Neural progenitor cell (in vitro differentiated cells): ENCODE measurements at places on chromosomes 5 and 9.
A peak's percentile ranks its signal among the peaks of the same experiment; 100 is the strongest.

GRCh38 chr9:100408546-100409175 is 18.3 kb upstream of the MSANTD3 start:
- no peak for DNase-seq

- DNase-seq, result no peak
Measured at GRCh38 chr5:127011153-127011552, 19.2 kb downstream of the MARCHF3 start.

DNA sequence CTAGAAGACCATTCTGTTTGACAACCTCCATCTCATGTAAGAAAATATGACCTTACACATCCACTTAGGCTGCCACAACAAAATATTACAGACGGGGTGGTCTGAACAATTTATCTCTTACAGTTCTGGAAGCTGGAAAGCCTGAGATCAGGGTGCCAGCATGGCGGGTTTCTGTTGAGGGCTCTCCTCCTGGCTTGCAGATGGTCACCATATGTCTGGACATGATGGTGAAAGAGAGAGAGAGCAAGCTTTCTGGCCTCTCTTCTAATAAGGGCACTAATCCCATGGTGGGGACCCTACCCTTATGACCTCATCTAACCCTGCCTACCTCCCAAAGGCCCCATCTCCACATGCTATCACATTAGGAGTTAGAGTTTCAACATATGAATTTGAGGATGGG is 66.0 kb downstream of the AMBP start:
- no peak for DNase-seq

DNA sequence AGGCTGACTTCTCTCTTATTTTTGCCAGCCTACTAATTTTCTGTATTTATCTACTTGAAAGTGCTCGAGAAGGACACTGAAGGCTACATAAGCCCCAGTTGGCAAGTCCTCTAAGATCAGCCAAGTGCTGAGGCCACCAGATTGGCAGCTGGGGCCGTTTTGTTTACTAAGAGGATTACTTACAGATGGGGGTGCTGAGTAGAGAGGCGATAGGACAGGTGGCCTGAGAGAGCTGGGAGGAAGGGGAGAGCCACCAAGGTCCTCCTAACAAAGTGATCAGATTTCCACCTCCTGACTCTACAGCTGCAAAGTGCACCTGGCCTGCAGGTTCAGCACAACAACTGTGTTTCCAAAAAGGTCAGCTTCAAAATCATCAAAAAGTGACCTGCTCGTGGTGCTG is 32.9 kb downstream of the FRMD3 start:
- peak; percentile 28 for DNase-seq

GRCh38 chr5:154829589-154830218 is 20.7 kb downstream of the FAXDC2 start:
- DNase-seq, result no peak

GRCh38 chr9:18268381-18268780 is 205.6 kb upstream of the ADAMTSL1 start:
- DNase-seq, result peak; percentile 12

GRCh38 chr5:142816531-142817430 is 46.6 kb downstream of the ARHGAP26 start:
- no peak for DNase-seq

- DNase-seq, result no peak
Measured at GRCh38 chr5:102625928-102626327, 127.1 kb upstream of the SLCO6A1 start.
